Stimulated activated CD8-positive, alpha-beta memory T cell treated with anti-CD3 and anti-CD28 coated beads, Interleukin-4, amount 100 ng/mL, for 4 hours (primary cell): ENCODE measurements at places on chromosomes 12 and 14.

GRCh38 chr14:31090883-31091764 lies 64.9 kb upstream of the STRN3 start:
- DNase-seq, result no peak

DNA sequence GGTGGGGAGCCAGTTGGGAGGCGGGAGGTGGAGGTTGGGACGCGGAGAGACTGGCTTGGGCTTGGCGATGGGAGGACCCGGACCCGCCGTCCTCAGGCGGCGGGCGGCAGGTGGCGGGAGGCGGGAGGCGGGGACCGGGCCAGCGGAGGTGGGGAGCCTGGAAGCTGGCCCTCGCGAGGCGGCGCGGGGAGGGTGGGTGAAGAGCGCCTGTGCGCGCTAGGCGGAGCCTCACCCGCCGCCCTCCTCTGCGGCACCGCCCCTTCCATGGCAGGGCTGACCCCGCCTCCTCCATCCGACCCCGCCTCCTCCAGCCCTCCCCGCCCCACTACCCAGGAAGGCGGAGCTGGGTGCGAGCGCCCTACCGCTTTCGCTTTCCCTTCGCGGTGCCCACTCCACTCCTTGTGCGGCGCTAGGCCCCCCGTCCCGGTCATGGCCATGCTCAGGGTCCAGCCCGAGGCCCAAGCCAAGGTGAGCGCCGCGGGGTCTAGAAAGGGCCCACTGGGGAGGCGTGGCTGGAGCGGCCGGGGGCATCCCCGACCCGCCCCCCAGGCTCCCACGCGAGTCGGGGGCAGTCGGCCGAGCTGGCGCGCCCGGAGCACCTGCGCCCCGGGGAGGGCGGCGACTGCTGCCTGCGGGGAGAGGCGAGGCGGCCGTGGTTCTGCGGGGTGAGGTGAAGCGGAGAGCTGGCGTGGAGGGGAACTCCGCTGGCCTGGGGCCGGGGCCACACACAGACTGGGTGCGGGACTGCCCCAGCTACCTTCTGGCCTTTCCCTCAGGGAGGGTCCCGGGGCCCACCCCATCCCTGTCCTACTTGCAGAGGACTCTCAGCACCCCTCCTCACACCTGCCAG lies at the start of gene PSME1:
TSS of gene PSME1 (plus strand) at position 361 of the 850 bp plus-strand sequence. CDS start at position 430, 69 bp downstream.
- peak; percentile 90 for DNase-seq

DNA sequence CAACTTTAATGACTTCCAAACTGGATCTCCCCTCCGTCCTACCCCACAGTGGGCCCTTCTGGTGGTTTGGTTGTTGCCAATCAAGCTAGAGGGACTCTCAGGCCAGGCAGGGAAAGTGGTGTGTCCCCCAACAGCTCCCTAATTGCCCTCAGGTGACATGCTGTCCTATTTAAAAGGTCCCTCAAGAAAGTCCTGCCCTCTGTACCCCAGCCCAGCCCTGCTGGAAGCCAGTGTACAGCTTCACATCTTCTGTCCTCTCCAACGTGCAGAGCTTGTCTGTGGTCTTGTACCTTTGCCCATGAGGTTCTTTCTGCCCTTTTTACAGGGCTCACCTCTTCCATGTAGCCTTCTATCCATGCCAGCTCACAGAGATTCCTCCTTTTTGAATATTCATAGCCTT lies 4.2 kb downstream of the RIN3 start:
- DNase-seq, result no peak

DNA sequence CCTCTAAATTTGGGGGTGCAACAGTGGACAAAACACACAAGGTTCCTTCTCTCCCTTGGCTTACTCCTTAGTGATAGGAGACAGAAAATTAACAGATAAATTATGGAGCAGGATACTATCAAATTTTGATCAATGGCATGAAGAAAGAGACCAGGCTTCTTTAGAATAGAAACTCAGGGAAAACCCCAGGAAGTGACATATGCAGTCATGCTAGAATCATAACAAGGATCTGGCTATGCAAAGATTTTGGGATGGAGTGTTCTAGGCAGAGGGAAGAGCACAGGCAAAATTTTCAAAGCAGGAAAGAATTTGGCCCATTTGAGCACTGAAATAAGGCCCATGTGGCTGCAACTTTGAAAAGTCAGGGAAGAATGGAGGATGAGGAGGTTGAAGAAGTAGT lies 182.3 kb upstream of the PLEKHG7 start:
- DNase-seq, result no peak

GRCh38 chr14:94058128-94058673 lies 22.8 kb downstream of the DDX24 start:
- no peak for DNase-seq

DNA sequence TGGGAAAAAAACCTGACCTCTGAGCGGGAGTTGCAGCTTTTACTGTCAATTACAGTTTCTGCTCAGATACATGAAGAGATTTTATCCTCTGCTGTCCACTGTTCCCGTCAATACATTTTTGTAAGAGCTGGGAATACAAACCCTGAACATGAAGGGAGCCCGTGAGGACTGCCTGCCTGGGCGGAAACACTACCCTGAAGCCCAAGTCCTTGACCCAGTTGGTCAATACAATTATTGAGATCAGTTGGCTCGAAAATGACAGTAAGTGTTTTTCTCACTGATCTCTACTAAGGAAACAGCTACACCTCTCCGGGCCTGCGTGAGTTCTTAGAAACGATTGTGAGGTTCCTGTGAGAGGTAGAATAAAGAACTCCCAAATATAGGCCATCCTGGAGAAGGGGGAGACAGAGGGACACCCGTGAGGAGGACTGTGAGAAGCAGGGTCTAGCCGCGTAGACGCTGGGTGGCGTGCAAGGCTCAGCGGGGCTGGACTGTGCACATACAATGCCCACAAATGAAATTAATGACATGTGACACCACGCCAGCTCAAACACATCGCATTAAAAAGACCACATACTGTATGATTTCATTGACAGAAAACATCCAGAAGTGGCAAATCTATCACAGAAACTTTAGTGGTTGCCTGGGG lies 509.5 kb downstream of the TMEM132D start:
- no peak for DNase-seq
